ENCODE measurements at places on chromosomes 4 and X. TPM values are rescaled to one million over a fixed set of nuclear protein-coding genes. Genes with fewer than 3 reads are reported as not detected.

DNA sequence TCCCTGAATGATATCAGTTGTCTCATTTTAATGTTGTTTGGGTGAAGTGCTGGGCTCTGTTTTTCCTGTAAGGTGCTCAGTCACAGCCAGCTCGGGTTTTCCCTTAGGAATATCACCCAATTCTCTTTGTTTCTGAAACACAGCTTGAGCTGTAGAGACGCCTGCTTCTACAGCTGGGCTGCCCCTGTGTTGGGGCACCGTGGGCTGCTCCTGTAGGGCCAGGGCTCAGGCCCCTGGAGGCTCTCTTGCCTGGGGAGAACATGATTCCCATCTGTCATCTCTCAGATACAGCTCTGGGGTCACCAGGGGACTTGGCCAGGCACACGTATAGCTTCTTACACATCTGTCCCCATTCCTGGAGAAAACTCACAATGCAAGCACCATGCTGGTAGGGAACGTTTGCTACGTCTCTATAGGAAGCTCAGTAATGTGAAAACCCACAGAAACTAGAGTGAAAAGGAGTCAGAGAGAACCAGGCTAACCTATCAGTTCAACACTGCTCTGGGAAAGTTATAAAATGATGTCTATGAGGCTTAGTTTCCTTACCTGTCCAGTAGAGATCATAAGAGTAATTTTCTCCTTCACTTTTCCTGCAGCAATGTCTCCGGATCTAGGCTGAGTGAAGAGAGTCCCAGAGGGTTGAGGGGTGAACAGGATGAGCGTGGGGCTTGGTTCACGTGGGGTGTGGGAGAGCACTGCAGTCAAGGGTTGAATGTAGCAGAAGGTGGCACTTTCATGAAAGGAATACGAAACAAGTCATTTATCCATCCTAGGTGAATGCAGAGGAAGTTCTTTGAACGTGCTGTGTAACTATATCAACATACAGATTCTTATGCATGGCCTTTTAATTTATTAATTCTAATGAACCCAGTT lies 14.5 kb downstream of the FHDC1 start:
- H3K4me1 ChIP-seq = no peaks in the 10 kb centered on the region
- peaks cover 22% of the 10 kb centered on the region for H3K27me3 ChIP-seq
- H3K4me3 ChIP-seq = no peak overlapping the region
- H3K27ac ChIP-seq = no peak overlapping the region
- DNase-seq = no peak

DNA sequence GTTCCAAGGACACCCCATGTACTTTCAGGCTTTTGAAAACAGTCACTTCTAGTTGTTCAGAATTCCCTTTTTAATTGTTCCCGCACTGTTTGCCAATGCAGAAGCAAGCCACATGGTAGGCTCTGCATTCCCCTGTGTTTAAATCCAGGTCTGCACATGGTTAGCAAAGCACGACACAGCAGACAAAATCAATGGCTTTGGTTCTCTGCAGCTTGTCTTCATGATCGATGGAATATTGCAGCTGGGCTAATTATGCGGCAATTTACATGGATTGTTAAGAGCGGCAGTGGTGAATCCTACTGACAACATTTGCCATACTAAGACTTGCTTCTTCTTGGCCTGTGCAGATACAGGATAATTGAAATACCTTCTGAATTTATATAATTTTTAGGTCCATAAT lies 20.6 kb upstream of the INPP4B start:
- no peak overlapping the region for H3K4me3 ChIP-seq
- DNase-seq = no peak
- no peaks in the 10 kb centered on the region for H3K36me3 ChIP-seq
- no peaks in the 10 kb centered on the region for H3K27me3 ChIP-seq
- no peak overlapping the region for H3K27ac ChIP-seq

Gene IBSP
- not detected for total RNA-seq

Gene CWH43
- not detected for total RNA-seq

Gene PAGE4
- not detected for total RNA-seq

Gene CT55
- total RNA-seq = not detected

DNA sequence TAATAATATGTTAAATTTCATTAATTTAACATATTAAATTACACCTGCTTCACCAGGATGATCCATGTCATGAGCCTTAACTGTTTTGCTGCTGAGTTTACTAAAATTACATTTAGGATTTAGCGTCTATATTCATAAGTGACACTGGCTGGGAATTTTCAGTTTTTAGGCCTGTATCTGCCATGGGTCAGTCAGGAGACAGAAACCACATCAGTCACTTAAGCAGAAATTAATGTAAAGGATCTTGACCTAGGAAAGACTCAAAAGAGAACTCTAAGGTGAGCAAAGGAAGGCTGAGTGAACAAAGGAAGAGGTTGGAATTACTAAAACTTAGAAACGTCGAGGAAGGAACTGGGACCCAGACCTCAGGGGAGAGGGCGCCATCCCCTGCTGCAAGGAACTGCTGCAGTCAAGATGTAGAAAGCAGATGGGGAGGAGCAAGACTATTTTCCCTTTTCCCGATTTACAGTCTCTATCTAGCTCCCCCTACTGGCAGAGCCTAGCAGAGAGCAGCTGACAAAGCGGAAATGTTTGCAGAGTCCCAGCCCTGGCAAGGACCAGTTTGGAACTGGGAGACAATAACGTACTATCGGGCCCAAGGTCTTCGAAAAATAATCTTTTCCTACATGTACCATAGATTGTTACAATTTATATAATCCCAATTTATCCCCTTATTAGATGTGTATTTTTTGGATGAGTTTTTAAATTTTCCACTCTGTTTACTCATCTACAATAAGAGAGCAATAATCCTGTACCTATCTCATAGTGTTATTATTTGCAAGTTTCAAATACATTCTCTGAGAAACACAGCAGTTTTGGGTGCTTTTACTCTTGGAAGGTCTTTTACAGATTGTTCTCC lies 22.6 kb upstream of the RBBP7 start:
- no peak for DNase-seq
- no peak overlapping the region for H3K27ac ChIP-seq
- no peaks in the 10 kb centered on the region for H3K27me3 ChIP-seq
- H3K4me1 ChIP-seq = peaks cover 6% of the 10 kb centered on the region

- H3K27me3 ChIP-seq = no peaks in the 10 kb centered on the region
- no peak overlapping the region for H3K4me3 ChIP-seq
- DNase-seq = no peak
- H3K36me3 ChIP-seq = no peaks in the 10 kb centered on the region
- H3K27ac ChIP-seq = no peak overlapping the region
These were observed 736.1 kb upstream of the FRG1 start for GRCh38 chr4:189204616-189205015.

Gene ASMTL
- 49.2 TPM for total RNA-seq

Gene LANCL3
- total RNA-seq = 0.12 TPM

Gene C4orf51
- not detected for total RNA-seq

DNA sequence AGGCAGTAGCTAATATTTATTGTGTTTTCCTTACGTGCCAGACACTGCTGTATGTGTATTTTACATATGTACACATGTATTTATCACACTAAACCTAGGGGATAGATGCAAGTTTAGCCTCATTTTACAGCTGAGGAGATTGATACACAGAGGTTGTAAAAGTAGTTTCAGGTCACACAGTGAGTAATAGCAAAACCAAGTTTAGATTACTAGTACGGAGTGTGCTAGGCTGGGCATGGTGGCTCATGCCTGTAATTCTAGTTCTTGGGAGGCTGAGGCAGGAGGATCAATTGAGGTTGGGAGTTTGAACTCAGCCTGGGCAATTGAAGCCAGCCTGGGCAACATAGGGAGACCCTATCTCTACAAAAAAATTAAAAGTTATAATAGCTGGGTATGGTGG lies 701.1 kb upstream of the ATOH1 start:
- DNase-seq = no peak
- H3K27me3 ChIP-seq = no peaks in the 10 kb centered on the region
- no peaks in the 10 kb centered on the region for H3K4me1 ChIP-seq
- no peak overlapping the region for H3K4me3 ChIP-seq
- H3K36me3 ChIP-seq = no peaks in the 10 kb centered on the region
- no peak overlapping the region for H3K27ac ChIP-seq

DNA sequence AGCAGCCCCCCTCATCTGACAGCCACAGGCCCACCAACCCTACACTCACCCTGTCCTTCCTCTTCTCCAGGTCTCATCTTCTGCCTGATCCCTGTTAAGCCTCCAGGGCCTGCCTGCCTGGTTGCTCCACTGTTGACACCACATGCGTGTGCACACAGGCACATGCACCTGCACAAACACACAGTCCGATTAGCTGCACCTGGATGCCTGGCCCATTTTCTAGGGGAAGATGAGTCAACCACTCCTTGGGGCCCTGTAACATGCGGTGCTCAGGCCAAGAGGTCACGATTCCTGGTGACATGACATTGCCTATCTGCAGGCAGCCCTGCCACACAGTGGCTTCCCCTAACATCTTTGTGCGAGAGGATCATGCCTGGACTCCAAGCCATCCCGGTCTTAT lies 498.4 kb downstream of the BCOR start:
- H3K36me3 ChIP-seq = no peaks in the 10 kb centered on the region
- DNase-seq = no peak
- H3K4me3 ChIP-seq = no peak overlapping the region
- H3K27me3 ChIP-seq = peaks cover 1% of the 10 kb centered on the region

- H3K36me3 ChIP-seq = no peaks in the 10 kb centered on the region
- DNase-seq = no peak
- H3K27me3 ChIP-seq = no peaks in the 10 kb centered on the region
- H3K27ac ChIP-seq = no peak overlapping the region
These were observed 57.5 kb downstream of the PCDH18 start for GRCh38 chr4:137474711-137475301.

DNA sequence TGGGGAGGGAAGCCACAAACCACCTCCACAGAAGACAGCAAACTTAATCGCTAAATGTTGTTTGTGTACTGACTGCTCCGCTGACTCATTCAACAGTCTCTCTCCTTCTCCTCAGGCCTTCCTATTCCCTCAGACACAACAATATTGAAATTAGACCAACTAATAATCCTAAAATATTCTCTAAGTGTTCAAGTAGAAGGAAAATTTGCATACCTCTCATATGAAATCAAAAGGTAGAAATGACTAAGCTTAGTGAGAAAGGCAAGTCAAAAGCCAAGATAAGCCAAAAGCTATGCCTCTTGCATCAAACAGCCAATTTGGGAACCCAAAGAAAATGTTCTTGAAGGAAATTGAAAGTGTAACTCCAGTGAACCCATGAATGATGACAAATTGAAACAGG lies 75.7 kb upstream of the ARHGAP24 start:
- H3K4me1 ChIP-seq = peaks cover 12% of the 10 kb centered on the region
- H3K36me3 ChIP-seq = no peaks in the 10 kb centered on the region
- peak overlapping the region; percentile 45 for H3K4me3 ChIP-seq
- no peak for DNase-seq

Gene SPATA18
- total RNA-seq = 2.8 TPM

Gene NEUROG2
- not detected for total RNA-seq

Gene NMU
- total RNA-seq = not detected

DNA sequence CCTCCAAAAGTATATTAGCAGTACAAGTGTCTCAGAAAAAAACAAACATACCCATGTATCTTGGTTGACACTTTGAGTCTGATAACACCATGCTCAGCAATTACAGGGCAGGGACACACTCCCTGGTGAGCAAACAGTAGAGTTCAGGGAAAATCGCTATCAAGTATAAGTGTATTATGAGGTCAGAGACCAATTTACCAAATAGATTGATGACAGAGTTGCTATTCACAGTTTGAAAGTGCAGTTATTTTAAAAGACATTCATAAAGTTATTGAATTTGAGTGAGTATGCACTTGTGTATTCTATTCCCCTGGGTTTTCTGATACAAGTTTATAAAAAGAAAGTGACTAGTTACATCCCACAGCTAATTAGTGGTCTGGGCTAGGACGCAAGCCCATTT lies 10.2 kb upstream of the LONRF3 start:
- DNase-seq = no peak
- H3K4me1 ChIP-seq = no peaks in the 10 kb centered on the region
- H3K27me3 ChIP-seq = no peaks in the 10 kb centered on the region
- H3K27ac ChIP-seq = no peak overlapping the region
